ENCODE measurements at places on chromosomes 3 and 15.

DNA sequence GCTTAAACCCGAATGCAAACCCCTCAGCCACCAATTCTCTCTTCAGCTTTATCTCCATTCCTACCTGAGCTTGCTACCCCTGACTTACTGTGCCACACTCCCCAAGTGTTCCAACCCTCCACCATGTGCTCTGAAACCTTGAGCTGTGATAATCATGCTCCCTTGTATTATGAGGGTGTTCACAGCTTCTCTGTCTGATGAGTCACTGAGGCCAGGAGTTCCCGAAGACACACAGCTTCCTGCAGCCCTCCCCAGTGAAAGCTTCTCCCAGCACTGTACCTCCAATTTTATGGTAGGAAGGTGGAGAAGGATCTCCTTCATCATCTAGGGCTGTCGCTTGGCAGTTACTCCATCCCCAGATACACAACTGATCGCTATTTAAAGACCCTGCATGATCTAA is 24.9 kb downstream of the STAC start:
- no peak for DNase-seq

- no peak for DNase-seq
Observed at GRCh38 chr3:49411535-49411967, 225 bp downstream of the RHOA start.

- no peak for DNase-seq
Observed at GRCh38 chr15:93268066-93268465, 179.1 kb upstream of the RGMA start.

DNA sequence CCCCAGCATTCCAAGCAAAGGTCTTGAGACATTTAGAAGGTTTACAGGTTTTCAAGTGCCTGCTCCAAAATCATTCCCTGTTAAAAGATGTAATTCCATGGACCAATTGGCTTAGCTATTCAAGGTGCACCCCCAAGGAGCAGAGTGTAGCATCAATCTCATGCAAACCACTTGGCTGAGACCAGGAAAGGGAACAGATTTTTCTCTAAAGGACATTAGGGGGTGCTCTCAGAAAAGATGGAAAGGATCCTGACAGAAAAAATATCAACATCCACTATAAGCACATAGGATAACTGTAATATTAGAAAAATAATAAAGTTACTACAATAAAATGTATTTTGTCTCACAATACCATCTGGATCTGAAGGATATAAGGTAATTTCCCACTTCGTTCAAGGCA is 328.0 kb upstream of the CDIN1 start:
- no peak for DNase-seq

GRCh38 chr3:148829926-148830325 is 2.3 kb downstream of the CPB1 start:
- DNase-seq = no peak

DNA sequence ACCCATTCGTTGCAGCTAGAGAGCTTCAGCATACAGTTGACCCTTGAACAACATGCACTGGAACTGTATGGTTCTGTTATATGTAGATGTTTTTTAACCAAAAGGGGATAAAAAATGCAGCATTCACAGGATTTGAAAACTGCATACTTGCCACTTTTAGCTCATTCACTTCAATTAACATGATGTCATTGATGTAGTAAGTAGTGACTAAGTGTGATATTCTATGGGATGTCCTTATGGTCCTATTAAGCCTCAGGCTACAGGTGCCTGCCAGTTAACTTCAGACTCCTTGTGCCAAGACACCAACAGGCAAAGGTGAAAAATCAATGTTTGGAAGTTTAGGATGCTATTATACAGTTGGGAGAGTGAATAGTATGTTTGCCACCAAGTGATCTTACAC is 553.6 kb upstream of the NECTIN3 start:
- no peak for DNase-seq

GRCh38 chr3:71070497-71071463 is 512.7 kb downstream of the FOXP1 start:
- no peak for DNase-seq

- DNase-seq = no peak
Observed at GRCh38 chr3:53773611-53774368, 72.4 kb downstream of the CHDH start.

GRCh38 chr3:111648991-111649579 is 53.9 kb upstream of the ZBED2 start:
- no peak for DNase-seq

DNA sequence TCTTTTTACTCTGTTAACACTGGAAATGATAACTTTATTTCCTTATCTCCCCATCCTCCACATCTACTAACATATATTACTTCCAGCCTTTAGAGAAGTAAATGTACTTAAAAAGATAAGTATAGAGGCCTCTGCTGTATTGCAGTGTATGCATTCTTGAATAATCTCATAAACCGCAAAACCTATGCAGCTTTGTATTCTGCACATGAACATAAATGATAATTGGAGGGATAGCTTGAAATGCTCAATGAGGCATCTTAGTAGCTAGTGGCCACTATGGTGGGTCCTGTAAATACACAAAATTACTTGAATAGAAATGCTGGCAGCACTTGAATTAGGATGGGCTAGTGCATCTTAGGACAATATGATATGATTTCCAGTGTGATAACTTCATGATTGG is 77.0 kb downstream of the LYSMD4 start:
- DNase-seq = no peak

DNA sequence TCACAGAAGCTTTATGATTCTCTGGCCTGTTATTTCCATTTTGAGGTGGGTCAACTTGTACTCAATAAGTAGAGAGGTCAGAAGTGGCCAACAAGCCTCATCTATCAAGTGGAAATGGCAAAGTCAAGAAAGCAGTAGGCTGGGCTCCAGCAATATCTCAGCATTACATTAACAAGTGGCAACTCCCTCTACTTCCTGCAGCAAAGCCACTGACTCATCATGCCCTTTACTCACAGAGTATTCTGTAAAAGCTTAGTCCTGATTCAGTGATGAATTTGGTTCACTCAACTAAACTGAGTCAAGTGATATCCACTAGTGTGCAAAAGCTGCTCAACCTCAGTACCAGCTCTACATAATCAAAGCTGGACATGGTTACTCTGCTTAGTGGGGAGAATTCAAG is 954.6 kb downstream of the EPHA3 start:
- no peak for DNase-seq

DNA sequence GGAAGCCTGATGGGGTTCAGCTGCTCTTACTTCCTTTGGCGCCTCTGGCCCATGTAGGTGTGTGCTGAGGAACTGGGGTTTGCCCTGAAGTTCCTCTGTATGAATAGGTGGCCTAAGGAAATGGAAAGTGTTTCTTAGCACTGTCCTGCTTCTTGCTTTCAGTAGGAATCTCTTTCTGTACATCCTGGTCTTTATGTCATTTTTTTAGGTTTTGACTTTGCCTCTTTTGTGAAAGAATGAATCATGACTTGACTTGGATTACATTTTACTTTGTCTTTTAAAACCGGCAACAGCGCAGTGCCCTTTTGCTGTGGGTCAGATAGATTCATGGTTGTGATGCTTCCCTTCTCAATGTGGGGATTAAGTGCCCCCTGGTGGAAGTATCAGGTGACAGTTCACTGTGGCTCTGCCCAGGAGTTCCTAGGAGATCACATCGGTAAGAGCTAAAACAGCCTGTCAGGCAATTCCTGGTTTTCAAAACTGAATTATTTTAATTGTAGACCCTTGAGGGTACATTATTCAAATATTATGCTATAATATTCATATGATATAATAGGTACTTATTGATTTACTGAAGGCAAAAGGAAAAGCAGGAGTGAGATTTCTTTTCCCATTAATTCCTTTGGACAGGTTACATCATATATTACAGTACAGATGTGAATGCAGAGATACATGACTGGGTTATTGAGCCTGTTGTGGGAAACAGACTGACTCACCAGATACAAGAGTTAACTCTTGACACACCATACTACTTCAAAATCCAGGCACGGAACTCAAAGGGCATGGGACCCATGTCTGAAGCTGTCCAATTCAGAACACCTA is 95.4 kb downstream of the HCN4 start:
- DNase-seq = peak; percentile 27

- DNase-seq = no peak
Observed at GRCh38 chr3:73571238-73571794, 53.4 kb downstream of the PDZRN3 start.

- no peak for DNase-seq
Observed at GRCh38 chr3:79314544-79314943, 453.3 kb downstream of the ROBO1 start.

- no peak for DNase-seq
Observed at GRCh38 chr15:62278534-62278933, 113.4 kb upstream of the C2CD4B start.

DNA sequence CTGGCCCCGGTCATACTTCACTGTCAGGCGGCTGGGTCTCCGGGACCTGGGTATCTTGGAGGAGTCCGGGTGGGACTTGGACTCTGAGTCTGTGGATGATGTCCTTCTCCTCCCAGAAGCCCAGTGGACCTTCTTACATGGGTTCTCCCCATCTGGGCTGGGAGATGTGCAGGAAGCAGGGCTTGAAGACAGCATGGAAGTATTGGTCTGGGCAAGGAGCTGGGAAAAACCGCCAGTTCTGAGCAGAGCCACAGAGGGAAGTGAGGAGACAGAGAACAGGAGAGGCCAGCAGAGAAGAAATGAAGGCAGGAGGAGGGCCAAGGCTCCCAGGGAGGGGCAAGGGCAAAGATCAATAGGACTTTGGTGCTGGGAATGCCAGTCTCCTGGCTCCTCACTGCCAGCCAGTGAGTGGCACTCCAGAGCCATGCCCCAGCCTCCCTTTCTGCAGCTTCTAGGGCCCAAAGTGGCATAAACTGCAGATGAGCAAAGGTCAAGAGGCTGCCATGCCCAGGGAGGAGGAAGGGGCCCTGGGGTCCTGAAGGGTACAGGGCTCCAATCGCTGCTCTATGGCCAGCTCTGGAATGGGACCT is at the start of gene PPP1R14D:
Gene PPP1R14D, minus strand, starts transcription at position 262 of the 590 bp plus-strand sequence. Its CDS starts 67 bp downstream, at position 195.
- DNase-seq = no peak

DNA sequence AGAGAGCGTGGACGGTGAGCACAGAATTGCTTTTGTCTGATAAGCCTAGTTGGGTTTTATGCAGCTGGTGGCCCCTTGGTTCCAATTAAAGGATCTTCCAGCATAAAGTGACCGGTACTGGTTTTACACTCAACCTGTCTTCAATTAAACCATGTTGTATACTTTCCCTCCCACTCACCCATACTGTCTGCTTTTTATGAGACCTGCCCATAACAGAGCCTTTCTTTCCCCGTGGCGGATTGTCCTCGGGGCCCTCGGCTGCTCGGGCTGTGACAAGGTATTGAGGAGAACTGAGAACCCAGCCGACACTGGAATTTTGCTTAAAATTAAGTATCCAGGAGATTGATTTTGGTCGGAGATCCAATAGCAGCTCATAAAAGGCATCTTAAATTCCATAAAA is 98.4 kb downstream of the TMEM266 start:
- no peak for DNase-seq

DNA sequence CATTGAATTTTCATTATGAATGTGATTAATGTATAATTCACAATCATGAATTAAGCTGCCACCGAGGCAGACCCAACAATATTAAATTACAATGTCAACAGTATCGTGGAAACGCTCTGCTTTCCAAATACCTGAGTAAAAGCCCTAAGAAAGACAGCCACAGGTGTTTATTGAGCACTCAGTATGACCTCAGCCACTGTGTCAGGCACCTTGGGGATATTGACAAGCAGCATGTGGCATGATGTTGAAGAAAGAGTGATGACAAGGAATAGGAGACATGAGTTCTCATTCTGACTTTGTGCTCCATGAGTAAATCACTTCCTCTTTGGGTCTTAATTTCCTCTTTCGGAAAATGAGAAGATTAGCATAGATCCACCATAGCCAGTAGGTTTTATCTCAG is 12.8 kb downstream of the C2CD4A start:
- DNase-seq = no peak

- no peak for DNase-seq
Observed at GRCh38 chr3:142315083-142315482, 89.7 kb upstream of the GK5 start.

DNA sequence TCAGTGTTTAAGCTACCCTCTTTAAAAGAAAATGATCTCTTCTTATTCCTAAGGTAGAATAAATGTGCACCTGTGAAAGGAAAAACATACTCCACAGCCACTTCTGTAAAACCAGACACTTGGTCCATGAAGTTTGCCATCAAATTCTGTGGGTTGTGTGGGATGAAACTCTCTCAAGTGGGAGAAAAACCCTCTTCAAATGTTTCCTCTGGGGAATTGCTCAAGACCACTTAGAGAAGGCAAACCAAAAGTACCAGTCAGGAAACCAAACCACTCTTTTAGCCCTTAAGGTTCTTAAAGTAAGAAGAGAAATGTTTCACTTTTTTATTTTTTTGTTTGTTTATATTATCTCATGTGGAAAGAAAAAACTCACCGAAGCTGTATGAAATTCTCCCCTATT is 1.2 kb downstream of the COL8A1 start:
- no peak for DNase-seq

DNA sequence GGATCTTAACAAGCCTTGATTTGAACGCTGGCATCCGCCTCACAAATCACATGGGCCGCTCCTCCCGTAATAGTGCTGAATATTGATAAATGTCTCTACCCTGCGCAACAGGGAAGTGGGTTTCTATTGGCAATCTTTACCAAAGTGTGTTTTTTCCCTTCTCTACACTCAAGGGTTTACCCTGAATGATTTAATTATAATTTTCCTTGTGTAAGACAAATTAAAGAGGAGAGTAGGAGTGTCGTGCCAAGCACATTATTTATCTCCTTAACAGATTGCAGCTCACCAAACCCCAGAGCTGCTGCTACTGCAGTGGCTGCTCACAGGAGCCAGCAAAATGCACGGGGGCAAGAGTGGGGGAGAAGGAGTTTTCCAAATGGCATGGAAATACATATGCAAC is 545.8 kb downstream of the FOXP1 start:
- DNase-seq = no peak

- DNase-seq = no peak
Observed at GRCh38 chr15:31352911-31353811, 26.5 kb downstream of the KLF13 start.

DNA sequence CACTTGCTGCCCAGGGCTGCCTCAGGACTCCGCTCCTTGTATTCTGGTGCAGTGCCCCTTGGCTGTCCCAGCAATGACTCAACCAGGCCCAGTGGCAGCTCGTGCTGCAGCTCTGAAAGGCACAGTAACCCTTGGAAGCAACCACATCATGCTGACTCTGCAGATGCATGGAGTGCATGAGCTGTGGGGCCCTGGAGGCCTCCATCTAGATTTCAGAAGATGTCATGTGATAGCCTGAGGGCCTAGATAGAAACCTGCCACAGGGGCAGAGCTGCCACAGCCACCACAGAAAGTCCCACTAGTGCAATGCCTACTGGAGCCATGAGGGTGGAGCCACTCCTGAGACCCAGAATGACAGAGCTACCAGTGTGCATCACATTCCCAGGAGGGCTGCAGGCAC is 117.1 kb upstream of the SMAD3 start:
- no peak for DNase-seq

GRCh38 chr3:137767538-137768360 is 3.6 kb downstream of the SOX14 start:
- no peak for DNase-seq

- DNase-seq = no peak
Observed at GRCh38 chr3:152438181-152438580, 169.5 kb downstream of the MBNL1 start.

DNA sequence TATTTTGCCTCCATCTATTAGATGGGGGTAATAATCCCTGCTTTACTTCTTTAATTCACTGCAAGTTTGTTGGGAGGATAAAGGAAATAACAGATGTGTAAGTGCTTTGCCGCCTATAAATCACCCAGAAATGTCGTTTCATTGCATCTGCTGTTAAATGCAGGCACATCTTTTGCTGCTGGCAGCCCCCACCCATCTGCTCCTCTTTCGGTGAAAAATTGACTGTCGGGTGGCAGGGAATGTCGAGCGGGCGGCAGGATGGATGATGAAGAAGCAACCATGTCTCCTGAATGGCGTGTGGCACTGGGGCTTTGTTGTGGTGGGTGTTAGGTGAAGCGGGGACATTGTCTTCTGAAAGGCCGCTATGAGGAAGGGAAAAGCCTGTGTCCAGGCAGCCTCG is 543 bp upstream of the REC114 start:
- no peak for DNase-seq

Data from D721Med (cell line).